Skin of body (tissue), 3 donors: ENCODE measurements at places on chromosomes 6 and 20. TPM values are rescaled to one million over a fixed set of nuclear protein-coding genes. Genes with fewer than 3 reads are reported as not detected.

Gene CSTF1
- total RNA-seq, result 23.0 TPM

Gene MACROD2
- 17.6 TPM for total RNA-seq

Gene PACSIN1
- total RNA-seq, result not detected

Gene CGA
- 32.0 TPM for total RNA-seq

Gene SLC17A2
- total RNA-seq, result not detected

Gene RIN2
- 34.8 TPM for total RNA-seq

Gene PPIL6
- total RNA-seq, result 4.1 TPM

Gene DDO
- 1.3 TPM for total RNA-seq

Gene TRIM15
- total RNA-seq, result 1.4 TPM

Gene HAO1
- not detected for total RNA-seq

Gene R3HDML
- not detected for total RNA-seq

Gene STX7
- 25.9 TPM for total RNA-seq

Gene SLC4A11
- total RNA-seq, result 0.59 TPM

Gene OPN5
- not detected for total RNA-seq

Gene FOXC1
- total RNA-seq, result 15.3 TPM

Gene ANGPT4
- 0.10 TPM for total RNA-seq

Gene PNPLA1
- total RNA-seq, result 4.2 TPM

Gene ENPP3
- total RNA-seq, result 2.0 TPM

Gene LY6G5C
- not detected for total RNA-seq

Gene METTL24
- total RNA-seq, result 3.6 TPM

Gene ARMH2
- not detected for total RNA-seq

Gene FOXS1
- total RNA-seq, result 1.4 TPM

Gene MICB
- total RNA-seq, result 1.2 TPM

Gene LAMA2
- total RNA-seq, result 87.4 TPM

Gene TBXT
- not detected for total RNA-seq

Gene COL20A1
- 2.0 TPM for total RNA-seq

Gene GRM1
- 0.10 TPM for total RNA-seq

Gene SYCP2
- 5.8 TPM for total RNA-seq

Gene PRR18
- 0.20 TPM for total RNA-seq

Gene SLC17A9
- 4.7 TPM for total RNA-seq

Gene ABCF1
- 27.4 TPM for total RNA-seq

Gene FERMT1
- 8.2 TPM for total RNA-seq

Gene MAFB
- 20.6 TPM for total RNA-seq

Gene FNDC1
- 59.6 TPM for total RNA-seq

Gene TBX18
- total RNA-seq, result 33.5 TPM

Gene GABRR1
- total RNA-seq, result 0.20 TPM

Gene EMILIN3
- total RNA-seq, result 18.4 TPM

Gene SMOC2
- total RNA-seq, result 29.6 TPM

Gene POM121L2
- total RNA-seq, result not detected

Gene OR2H2
- total RNA-seq, result not detected

Gene PSORS1C1
- 5.9 TPM for total RNA-seq

Gene SLC35D3
- total RNA-seq, result 0.10 TPM

Gene GABRR2
- total RNA-seq, result 0.79 TPM

Gene TEAD3
- 14.3 TPM for total RNA-seq

Gene LPA
- not detected for total RNA-seq

Gene HLA-E
- total RNA-seq, result 115 TPM
